GM23338 (cell line): ENCODE measurements at places on chromosomes 7 and 10.

- no peak for DNase-seq
Observed at GRCh38 chr7:80047856-80048459, 86.7 kb upstream of the GNAI1 start.

DNA sequence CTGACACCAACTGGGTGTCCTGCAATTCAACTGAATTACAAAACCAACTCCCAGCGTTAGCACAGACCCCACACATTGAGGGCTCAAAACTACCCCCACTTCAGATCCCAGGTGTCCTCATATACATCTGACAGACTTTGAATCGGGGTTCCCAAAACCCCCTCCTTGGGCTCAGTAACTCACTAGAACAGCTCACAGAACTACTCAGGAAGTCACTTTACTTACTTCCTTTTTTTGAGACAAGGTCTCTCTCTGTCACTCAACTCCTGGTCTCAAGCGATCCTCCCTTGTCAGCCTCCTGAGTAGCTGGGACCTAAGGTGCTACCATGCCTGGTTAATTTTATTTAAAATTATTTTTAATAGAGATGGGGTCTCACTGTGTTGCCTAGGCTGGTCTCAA is 456.0 kb downstream of the SDK1 start:
- no peak for DNase-seq

DNA sequence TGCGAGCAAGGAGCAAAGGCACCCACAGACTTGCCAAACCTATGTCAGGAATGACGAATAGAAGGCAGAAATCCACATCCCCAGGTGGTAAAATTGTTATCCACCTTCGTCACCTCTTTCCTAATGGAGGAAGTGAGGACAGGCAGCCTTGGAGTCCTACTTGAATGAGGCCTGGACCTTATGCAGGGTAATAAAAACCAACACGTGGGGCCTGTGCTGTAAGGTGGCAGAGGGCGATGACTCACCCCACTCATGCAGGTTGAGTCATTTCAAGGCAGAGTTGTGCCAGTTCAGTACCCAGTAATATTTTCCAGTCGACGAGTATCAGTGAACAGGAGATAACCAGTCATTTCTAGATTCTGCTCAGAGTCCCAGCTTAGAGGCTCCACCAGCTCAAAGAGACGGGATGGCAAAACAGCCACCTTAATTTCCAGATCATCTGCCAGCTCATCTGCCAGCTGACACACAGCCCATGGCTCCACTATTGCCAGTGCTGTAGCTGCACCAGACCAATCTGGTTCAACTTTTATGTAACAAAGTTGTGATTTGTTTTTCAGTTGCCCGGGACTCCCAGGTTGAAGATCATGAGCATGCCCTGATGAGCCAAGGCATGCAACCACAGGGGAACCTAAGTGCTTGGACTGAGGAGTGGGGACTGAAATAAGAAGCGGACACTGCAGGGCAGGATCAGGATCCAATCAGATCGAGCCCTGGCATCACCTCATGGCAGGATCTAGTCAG is 176.2 kb upstream of the ITGB1 start:
- no peak for DNase-seq

DNA sequence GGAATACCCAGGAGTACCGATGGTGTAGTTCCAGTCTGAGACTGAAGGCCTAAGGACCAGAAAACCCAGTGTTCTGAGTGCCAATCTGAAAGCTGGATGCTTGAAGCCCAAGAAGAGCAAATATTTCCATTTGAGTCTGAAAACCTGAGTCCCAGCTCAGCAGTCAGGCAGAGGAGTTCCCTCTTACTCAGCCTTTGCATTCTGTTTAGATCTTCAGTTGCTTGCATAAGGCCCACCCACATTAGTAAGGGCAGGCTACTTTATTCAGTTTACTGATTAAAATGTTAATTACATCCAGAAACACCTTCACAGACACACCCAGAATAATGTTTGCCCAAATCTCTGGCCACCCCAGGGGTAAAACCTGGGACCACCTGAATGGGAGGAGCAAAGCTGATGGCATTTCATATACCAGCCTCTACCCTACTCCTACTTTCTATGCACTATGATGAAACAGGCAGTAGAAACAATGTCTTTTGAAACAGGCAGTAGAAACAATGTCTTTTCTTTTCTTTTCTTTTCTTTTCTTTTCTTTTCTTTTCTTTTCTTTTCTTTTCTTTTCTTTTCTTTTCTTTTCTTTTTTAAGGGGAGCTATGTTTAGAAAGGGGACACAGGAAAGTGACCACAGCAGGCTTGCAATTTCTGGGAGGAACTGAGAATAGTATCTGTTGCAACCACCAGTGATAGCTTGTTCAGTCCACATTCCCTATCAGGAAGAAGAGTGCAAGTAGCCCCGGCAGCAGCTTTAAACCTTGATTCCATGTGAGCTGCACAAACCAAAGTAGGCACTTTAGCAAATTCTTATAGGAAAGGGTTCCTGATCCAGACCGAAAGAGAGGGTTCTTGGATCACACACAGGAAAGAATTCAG is 30.6 kb downstream of the FAM237B start:
- no peak for DNase-seq

DNA sequence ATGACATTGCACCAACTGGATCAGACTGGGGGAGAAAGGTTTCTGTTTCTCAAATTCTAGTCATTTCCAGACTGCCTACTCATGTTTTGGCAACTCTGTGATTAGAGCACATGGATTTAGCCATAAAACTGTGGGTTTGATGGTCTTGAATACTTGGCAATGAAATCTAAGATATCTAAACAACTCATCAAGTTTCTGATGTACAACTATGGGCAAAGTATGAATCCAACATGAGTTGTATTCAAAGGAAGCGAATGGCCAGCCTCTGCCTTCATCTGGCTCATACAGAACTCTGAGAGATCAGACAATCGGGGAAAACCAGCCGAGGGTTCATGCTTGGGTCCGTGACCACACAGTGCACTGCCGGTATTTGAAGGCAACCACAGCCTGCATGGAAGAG is 144.3 kb downstream of the ADAM12 start:
- DNase-seq: no peak

- peak; percentile 80 for DNase-seq
Observed at GRCh38 chr7:95596198-95597063, at the start of gene PDK4. Gene PDK4 (minus strand): TSS chr7:95596516. CDS start chr7:95596293, 223 bp downstream.

DNA sequence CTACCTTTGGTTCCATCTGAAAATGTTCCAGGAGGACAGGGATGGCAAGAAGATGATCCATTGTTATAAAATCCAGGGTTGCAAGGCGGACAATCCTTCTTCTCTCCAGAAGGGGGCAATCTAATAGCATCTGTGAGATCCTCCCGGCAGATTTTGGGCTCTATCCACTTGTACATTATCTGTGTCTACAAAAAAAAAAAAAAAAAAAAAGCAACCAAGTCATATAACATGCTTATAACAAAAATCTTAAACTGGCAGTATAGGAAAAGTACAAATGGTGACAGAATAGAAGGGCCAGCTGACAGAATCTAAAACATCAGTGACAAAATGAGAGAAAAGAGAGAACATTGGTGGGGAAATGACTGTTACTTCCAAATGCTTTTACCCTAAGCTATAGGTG is 132.7 kb downstream of the ELAPOR2 start:
- peak; percentile 79 for DNase-seq

- DNase-seq: no peak
Observed at GRCh38 chr10:71045936-71046335, 157.6 kb upstream of the PCBD1 start.

GRCh38 chr10:114915294-114915693 is 22.7 kb upstream of the TRUB1 start:
- DNase-seq: no peak

DNA sequence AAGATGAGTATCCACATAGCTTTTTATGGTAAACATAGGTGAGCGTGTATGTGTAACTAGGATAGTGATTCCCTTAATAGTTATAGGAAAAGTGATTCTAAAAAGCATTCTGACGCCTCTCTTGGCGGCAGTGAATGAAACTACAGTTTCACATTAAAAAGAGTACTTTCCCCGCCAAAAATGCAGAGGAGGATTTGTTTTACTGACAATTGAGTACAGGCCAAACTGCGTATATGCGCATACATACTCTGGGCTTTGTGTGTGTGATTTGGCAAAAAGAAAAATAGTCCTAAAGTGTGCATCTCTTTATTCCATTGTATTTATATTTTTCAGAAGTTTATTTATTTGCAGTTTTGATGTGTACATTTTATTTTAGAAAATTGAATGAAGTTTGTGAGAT is 10.3 kb downstream of the CUL1 start:
- no peak for DNase-seq

- no peak for DNase-seq
Observed at GRCh38 chr7:42093349-42093905, 143.6 kb downstream of the GLI3 start.

GRCh38 chr10:132571650-132572544 is 34.3 kb downstream of the INPP5A start:
- DNase-seq: peak; percentile 70

DNA sequence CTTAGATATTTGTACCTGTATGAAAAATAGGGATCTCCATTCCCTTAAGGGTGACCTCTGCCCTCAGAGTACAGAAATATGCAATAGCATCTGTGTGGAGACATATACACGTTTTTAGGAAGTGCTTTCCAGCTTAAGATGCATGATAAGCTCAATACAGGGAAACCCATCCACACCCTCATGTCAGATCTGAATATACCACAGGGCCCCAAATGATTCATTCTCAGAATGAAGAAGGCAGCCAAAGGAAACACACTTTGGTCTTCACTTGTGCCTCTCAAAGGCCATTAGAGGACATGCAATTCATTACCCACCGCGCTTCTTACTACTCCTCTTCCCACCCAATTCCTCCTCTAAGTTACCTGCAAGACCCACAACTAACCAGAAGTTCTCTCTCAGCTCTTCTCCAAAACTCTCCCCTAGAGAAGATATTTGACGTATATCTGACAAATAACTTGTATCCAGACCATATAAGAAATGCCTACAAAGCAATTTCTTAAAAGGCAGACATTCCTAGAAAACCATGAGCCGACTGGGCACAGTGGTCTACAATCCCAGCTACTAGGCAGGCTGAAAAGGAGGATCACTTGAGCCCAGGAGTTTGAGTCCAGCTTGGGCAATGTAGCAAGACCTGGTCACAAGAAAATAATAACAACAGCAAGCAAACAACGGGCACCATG is 103.0 kb downstream of the OAT start:
- no peak for DNase-seq

DNA sequence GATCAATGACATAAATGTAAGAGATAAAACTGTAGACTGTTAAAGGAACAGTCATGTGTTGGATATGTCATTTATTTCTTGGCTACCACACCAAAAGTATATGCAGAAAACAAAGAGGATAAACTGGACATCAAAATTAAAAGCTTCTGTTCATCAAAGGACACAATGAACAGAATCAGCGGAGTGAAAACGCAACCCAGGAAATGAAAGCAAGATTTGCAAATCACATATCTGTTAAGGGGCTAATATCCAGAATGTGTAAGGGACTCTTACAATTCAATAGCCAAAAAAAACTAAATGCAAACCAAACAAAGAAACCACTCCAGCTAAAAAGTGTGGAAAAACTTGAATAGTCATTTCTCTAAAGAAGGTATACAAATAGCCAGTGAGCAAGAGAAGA is 164.3 kb downstream of the ZMYND11 start:
- no peak for DNase-seq

DNA sequence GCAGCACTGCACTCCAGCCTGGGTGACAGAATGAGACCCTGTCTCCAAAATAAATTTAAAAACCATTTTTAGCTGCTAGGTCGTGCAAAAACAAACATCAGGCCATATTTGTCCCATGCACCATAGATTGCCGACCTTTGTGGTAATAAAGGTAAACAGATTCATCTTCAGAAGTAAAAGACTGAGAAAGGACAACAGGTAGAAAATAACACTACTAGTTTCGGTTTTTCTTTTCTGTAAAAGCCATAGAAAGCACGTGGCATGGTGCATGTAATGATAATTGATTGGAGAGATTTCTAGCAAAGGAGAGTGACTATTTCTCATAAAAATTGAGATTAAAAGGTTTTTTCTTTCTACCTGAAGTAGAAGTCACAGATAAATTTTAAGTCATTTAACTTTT is 93.9 kb downstream of the DNAH11 start:
- DNase-seq: no peak

GRCh38 chr10:79310200-79310865 is 36.9 kb upstream of the PPIF start:
- DNase-seq: no peak

GRCh38 chr7:44576228-44576627 is 2.5 kb upstream of the DDX56 start:
- DNase-seq: no peak

DNA sequence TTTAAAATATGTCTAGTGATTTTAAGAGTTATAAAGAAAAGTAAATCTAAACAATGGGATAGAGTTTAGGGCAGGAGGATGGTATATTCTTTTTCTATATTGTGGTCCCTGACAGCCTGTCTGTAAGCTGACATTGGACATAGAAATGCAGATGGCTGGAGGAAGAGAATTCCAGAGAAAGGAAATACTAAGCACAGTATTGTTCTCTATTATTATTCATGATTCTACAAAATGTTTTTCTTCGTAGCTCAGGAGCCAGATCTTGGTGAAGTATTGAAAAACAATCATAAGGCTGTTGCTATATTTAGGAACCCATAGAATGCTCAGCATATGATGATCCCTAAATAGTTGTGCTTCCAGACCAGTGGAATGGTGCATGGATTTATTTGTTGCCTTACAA is 117.0 kb upstream of the FAM3C start:
- no peak for DNase-seq

DNA sequence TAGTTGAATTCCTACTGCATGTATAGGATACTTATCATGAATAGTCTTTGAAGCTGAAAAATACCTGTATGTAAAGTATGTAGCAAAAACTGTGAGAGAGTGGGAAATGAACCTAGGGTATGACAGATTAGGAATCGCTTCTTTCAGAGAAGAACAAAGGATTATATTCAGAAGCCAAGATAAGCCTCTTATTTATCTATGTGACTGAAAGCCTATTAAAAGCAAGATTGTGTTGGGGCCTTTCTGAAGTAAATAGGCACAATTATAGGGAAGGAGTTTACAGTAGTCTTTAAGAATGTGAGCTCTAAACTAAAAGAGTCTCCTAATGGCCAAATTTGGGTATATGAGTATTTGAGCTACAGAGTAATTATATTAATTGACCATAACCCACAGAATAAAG is 102.1 kb downstream of the MTERF1 start:
- DNase-seq: no peak

- DNase-seq: no peak
Observed at GRCh38 chr10:17286562-17287550, 58.8 kb downstream of the VIM start.

DNA sequence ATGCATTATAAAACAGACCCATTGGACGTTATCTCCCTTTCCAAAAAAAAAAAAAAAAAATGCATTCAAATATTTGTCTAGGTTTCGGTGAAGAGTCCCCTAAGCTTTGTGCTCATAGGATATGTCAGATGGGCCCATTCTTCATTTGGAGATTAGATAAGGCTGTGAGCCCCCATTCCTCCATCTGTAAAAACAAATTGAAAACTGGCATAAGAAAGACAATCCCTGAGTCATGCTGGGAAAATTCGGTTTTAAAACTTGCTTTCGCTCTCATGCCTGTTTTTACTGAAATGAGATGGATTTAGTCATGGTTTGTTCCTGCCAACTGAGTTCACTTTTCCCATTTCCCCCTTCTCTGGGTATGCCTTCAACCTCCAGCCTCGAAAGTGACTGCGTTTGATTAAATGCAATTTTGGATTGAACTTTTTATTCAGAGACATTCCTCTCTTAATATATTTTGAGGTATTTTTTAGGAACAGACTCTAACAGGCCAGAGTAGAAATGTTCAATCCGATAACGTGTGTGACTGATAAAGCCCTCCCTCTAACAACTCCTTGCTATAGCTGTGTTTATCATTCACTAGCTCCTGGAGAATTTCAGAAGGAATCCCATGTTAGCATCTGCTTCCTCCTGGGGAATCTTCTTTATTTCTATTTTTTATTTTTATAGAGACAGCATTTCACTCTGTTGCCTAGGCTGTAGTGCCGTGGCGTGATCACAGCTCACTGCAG is 190.9 kb upstream of the LYZL2 start:
- DNase-seq: no peak
